ENCODE measurements at places on chromosomes 16 and 17.

DNA sequence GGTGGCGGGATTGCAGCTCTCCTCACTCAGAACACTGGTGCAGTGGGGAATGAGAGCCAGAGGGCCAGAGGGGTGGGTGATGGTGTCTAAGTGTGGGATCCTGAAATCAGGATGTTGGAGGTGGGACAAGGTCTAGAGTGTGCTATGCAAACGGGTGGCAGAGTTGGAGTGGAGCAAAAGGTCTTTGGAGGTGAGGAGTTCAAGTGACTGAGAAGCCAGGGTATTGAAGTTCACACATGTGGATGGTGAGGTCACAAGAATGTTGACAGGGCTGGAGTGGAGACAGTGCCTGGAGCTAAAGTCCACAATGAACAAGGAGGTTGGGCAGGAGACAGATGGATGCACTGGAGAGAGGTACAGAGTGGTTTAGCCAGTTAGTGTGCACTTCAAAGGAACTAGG lies 38.3 kb upstream of the MAP3K14 start:
- DNase-seq = no peak

DNA sequence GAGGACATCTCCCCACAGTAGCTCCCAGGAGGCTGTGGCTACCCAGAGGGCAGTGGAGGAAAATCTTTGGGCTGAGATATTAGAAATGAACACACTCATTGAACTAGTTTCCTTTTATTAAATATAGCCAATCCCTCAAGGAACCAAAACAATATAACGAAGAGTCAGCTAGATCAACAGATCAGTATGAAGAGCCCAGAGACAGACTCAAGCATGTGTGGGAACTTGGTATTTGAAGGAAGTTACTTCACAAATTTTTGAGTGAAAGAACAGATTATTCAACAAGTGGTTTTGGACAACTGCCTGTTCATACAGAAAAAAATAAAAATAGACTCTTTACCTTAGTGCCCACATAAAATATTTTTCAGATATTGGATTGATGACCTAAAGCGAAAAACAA lies 183.6 kb upstream of the PMFBP1 start:
- DNase-seq = no peak

- DNase-seq = no peak
Observed at GRCh38 chr16:72554935-72555334, 383.0 kb upstream of the PMFBP1 start.

GRCh38 chr17:15051933-15052332 lies 213.2 kb downstream of the PMP22 start:
- DNase-seq = no peak

- no peak for DNase-seq
Observed at GRCh38 chr16:86015606-86016005, 116.6 kb downstream of the IRF8 start.

DNA sequence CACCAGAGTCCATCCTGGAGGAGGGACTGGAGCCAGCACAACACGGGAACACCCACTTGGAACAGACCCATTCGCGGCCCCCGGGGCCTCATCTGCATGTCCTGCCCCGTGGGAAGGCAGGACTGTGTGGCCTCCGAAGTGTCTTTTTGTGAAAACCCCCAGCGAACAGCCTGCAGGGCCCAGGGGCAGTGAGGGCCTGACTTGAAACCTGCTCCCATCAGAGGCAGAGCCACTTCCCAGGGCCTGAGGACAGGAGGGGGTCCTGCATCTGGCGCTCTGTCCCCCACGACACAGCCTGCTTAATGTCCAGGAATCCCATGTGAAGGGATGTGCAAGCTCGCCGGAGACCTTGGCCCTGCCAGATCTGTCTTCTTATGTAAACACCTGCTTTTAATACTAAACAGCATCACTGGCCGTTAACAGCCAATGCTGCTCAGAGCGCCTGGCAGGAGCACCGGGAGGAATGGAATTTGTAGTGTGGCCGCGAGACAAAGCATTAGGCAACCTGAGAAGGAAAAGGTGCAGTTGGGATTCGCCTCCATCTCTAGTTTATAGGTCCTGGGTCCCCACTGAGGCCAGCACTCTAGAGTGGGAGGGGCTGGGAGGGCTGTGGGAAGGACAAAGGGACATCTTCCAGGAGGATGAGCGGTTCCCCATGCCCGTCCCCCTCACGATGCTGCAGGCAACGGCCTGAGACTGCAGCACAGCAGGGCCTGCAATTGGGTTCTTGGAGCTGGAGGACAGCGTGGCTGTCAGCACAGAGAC lies 9.6 kb upstream of the EVPL start:
- DNase-seq = no peak

- DNase-seq = no peak
Observed at GRCh38 chr17:26818736-26819135, 475.2 kb upstream of the WSB1 start.

DNA sequence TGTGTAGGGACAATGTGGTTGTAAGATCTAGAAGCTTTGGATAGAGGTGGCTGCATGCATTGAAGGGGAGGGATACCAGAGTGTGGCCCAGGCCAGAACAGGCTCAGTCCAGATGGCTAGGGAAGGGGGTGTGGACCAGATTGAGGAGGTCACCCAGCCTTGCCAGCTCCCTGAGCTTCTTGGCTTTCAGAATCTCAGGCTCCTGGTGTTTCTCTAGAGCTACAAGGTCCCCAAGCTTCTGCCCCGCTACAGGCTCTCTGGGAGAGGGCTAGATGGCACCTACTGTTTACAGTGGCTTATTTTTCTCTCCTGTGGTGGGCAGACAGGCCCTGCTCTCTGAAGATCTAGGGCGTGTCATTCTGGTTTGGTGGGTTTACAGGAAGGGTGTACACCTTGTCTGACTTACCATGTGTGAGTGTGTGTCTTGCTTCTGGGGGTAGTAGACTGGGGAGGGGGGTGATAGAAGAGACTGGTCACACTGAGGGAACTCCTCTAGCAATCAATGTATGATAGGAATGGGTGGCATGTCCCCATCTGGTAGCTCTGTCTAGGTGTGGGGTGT lies 1.1 kb downstream of the RARA start:
- DNase-seq = no peak

GRCh38 chr16:68335175-68335574 lies 24.4 kb downstream of the PRMT7 start:
- no peak for DNase-seq

Measured in HS-5 (cell line).